ENCODE measurements at places on chromosomes 5 and 9.

DNA sequence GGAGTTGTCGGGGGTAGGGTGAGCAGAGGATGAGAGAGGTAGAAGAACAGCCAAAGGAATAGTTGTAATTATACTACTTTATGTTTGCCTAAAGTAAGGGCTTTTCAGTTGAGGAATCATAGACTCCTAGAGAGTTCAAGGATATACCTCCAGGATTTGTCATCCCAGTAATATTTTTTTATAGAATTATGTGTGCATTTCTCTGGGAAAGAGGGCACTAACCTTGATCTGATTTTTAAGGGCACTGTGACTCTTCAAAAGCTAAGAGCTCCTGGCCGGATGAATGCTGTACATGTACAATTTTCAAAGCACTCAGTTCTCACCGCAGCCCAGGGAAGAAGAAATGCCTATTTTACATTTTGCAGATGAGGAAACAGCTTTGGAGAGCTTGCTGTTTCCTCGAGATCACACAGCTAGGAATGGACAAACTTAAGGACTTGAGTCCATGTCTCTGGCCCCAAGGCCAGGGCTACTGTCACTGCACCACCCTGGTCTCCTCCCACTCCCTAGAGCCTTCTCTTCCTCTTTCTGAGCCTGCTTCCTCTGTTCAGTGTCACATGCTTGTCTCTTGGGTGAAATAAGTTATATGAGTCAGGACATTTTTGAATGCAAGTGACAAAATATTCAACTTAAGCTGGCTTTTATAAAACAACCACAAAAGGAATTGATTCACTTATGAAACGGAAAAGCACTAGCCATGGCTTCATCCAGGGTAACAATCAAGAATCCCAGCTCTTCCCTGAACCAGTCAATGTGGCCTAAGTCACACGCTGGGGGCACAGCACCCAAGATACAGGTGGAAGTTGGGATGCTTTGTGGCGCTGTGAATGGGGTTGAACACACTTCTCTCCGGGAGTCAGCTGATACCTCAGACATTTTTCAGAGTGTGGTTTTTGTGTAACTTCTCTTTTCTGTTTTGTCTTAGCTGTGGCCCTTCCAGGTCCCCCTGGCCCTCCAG, 45.7 kb upstream of the TGFBR1 start:
- DNase-seq = no peak

DNA sequence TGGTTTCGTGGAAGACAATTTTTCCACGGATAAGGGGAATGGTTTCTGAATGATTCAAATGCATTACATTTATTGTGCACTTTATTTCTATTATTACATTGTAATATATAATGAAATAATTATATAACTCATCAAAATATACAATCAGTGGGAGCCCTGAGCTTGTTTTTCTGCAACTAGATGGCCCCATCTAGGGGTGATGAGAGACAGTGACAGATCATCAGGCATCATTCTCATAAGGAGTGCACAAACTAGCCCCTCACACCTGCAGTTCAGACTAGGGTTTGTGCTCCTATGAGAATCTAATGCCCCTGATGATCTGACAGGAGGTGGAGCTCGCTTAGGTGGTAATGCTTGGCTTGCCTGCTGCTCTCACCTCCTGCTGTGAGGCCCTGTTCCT, 6.4 kb downstream of the ISCA1 start:
- DNase-seq = no peak

DNA sequence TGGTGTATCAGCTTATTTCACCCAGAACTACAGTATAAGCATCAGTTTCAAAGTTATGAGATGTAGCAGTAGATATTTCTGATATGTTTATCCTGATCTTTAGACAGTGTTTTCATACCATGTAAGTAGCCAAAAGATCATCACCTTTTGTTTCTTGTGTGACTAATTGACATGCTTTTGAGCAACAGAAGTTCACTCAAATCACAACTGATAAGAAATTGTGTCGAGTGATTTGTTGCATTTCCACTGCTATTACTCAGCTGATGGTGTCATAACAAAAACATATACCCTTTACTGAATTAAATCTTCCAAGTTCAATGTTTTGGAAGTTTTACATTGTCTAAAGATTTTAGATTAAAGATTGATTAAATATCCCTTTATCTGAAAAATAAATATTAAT, 324.5 kb downstream of the TUSC1 start:
- no peak for DNase-seq

GRCh38 chr9:85647571-85647970, 94.2 kb downstream of the AGTPBP1 start:
- DNase-seq = no peak

All from stimulated activated CD8-positive, alpha-beta memory T cell treated with anti-CD3 and anti-CD28 coated beads, Interleukin-7, amount 100 ng/mL, for 4 hours (primary cell).